ENCODE measurements at places on chromosomes 16 and 17. TPM values are rescaled to one million over a fixed set of nuclear protein-coding genes. Genes with fewer than 3 reads are reported as not detected.

The C17orf107 gene
- total RNA-seq: 2.6 TPM

The TMIGD1 gene
- total RNA-seq: not detected

The KRTAP2-2 gene
- total RNA-seq: not detected

The PRCD gene
- total RNA-seq: 0.52 TPM

The NUP85 gene
- 22.4 TPM for total RNA-seq

The SMIM36 gene
- total RNA-seq: not detected

The ASGR2 gene
- total RNA-seq: not detected

The CPHXL2 gene
- not detected for total RNA-seq

The DERL2 gene
- total RNA-seq: 26.1 TPM

The GP2 gene
- not detected for total RNA-seq

The CDR2L gene
- 2.6 TPM for total RNA-seq

The AGRP gene
- not detected for total RNA-seq

The ATP2A1 gene
- 502 TPM for total RNA-seq

The FOXN1 gene
- not detected for total RNA-seq

The C1QTNF8 gene
- not detected for total RNA-seq

The CCL2 gene
- total RNA-seq: 20.4 TPM

The G6PC1 gene
- not detected for total RNA-seq

The ADORA2B gene
- total RNA-seq: 3.1 TPM

The LPO gene
- total RNA-seq: not detected

The TMEM88 gene
- 7.3 TPM for total RNA-seq

The CDK12 gene
- 29.2 TPM for total RNA-seq

The CCL8 gene
- total RNA-seq: 1.0 TPM

The ITGAD gene
- total RNA-seq: under 0.01 TPM

The EME1 gene
- 2.1 TPM for total RNA-seq

Data from skeletal muscle tissue (tissue), 5 donors.